ENCODE measurements at places on chromosomes 2 and 18.

DNA sequence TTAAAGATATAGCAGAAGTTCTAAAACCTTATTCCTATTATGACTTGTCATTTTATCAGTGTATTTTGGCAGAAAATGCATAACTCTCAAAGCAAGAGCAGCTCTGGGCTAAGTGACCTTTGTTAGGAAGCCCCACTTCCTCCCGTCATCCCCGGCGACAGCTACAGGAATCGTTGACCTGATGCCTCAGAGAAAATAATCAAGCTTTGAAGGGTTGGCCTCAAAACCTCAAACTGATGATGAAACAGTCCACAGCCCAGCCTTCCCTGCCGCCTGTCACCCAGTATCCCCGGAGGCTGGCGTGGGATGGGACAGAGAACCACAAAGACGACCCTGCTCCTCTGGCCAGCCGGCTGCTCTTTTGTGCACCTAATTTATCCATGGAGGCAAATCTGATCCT, 65.3 kb downstream of the KCNF1 start:
- no peak for DNase-seq

DNA sequence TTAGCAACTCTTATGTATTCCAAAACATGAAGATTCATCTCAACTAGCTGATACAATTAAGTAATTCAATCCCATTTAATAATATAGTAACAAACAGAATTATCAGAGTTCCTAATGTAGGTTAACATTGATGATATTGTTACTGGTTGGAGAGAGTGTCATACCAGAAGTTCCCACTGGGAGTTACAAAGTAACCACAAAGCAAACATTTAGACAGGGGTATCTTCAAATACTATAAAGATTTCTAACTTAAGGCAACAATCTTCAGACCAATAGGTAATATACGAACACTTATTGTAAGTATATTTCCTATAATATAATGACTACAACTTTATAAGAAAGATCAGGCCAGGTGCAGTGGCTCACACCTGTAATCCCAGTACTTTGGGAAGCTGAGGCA, 1372.9 kb upstream of the PIK3C3 start:
- no peak for DNase-seq

DNA sequence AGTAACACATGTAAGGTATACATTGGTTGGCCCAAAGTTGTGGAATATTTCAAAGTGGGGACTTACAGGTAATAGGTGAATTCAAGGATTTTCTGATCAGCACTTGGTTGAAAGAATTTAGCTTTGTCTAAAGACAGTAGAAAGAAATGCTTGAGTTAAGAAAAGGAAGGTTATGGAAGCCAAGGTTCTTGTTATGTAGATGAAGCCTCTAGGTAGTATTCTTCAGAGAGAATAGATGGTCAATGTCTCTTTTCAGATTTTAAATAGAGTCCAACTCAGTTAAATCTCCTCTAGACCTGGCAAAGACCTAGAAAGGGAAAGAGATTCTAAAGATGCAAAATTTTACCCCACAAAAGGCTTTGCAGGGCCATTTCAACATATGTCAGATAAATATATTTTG, 157.4 kb downstream of the ANKRD30B start:
- DNase-seq: no peak

- no peak for DNase-seq
Measured at GRCh38 chr2:186523791-186524190, 37.7 kb downstream of the ZC3H15 start.

- DNase-seq: no peak
Measured at GRCh38 chr2:65482971-65483370, 50.6 kb upstream of the SPRED2 start.

DNA sequence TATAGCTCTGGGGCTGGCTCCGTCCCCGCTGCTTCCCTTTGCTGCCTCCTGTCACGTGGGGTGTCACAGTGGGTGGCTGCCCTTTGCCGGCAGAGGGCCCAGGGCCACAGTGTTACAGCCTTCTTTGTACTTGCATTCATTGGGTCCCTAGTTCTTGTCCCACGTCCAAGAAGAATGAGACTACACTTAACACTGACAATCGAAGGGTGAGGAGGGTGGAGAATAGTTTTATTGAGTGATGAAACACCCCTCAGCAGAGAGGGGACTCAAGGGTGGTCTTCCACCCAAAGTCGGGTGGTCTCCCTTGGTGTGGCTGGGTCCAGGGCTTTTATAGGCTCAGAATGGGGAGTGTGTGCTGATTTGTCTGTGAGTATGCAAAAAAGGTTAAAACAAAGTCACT, 1.9 kb downstream of the ATG4B start:
- no peak for DNase-seq

DNA sequence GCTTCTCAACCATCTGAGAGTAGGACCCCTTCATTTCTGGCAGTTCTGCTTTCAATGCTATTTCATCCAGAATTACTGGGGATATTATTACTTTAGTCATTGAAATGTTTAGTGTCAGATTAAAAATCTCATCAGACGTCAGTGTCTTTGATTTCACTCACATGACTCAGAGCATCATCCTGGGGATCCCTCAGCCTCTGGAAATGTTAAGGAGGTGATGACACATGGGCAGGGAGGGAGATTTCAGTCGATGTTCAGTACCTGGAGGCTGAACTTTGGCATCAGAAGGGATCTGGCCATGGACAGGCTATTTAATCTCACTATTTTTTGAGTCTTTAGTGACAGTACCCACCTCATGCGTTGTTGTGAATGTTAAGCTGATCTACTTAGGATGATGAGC, 39.1 kb downstream of the OSBPL6 start:
- no peak for DNase-seq

- peak; percentile 78 for DNase-seq
Measured at GRCh38 chr2:173979751-173980351, 14.7 kb upstream of the SP3 start.

- DNase-seq: no peak
Measured at GRCh38 chr2:224248944-224249371, 152.9 kb downstream of the FAM124B start.

GRCh38 chr2:7052404-7052803, 135.2 kb downstream of the RNF144A start:
- no peak for DNase-seq

GRCh38 chr2:236568922-236569572, 578 bp upstream of the ACKR3 start:
- DNase-seq: no peak

- DNase-seq: no peak
Measured at GRCh38 chr2:174281736-174282135, 33.4 kb upstream of the OLA1 start.
